Stimulated activated CD8-positive, alpha-beta memory T cell treated with anti-CD3 and anti-CD28 coated beads, Interleukin-12 subunit alpha, Interleukin-12 subunit beta, amount 100 ng/mL, for 4 hours (primary cell): ENCODE measurements at places on chromosomes 11 and 22.
A peak's percentile ranks its signal among the peaks of the same experiment; 100 is the strongest.

- no peak for DNase-seq
Measured at GRCh38 chr11:93857413-93858120, 7.1 kb upstream of the VSTM5 start.

DNA sequence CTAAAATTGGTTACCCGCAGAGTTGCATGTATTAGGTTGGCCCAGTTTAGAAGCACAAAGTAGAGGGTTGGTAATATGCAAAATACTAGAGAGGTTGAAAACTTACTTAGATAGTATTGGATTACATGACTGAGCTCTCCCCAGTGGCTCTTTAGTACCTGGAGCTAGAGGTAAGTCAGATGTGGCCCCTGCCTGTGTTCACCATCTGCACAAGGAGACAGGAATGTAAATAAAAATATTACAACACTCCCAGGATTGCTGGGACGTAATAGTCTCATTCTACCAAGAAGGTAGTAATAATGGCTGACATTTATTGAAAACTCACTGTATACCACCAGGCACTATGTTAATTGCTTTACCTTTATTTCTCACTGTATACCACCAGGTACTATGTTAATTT lies 129.6 kb downstream of the SLC17A6 start:
- DNase-seq: no peak

DNA sequence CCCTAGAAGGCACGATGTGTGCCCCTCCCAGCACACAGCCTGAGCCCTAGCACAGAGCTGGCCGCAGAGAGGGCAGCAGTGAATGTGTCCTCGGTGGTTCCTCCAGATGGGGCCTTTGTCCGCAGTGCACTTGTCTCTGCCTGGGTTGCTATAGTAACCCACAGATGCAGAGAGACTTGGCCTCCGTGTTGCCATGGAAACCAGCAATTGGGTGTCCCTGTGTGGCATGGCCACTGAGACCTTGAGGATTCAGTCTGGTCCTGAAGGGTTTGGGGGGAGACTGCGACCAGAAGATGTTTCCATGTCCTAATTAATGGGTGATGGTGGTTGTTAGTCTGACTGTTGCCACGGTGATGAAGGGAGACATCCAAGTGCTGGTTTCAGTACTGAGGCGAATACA lies 42.6 kb upstream of the TUB start:
- DNase-seq: no peak

GRCh38 chr11:120261931-120262330 lies 22.0 kb downstream of the POU2F3 start:
- no peak for DNase-seq

- no peak for DNase-seq
Measured at GRCh38 chr11:57791321-57792059, 29.9 kb downstream of the CTNND1 start.

GRCh38 chr22:50318356-50318697 lies 8.5 kb downstream of the DENND6B start:
- DNase-seq: no peak

DNA sequence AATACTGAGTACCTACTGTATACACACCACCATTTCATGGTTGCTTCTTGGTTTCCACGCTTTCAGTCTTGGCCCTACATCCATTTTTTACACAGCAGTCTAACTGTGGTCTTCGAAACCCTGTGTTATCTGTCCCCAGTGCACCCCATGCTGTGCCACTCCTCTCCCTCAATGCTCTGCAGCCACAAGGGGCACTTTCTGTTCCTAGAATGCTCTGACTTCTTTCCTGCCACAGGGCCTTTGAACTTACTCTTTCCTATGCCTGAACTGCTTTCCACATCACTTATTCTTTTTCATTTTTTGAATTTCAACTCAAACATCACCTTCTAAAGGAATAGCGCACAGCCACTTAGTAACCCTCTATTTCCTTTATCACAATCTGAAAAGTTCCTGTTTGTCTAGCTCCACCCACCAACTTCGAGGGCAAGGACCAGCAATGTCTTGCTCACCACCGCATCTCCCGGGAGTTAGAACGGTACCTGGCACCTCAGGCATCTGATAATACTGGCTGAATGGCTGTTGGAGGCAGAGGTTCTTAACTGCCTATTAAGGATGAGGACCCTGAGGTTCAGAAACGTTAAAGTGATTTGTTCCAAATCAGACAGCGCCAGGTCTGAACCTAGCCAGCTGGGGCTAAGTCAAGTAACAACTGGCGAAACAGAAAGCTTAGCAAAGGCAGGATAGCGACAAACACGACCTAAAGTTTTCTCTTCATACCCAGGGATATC lies 568 bp downstream of the ALG8 start:
- no peak for DNase-seq

- no peak for DNase-seq
Measured at GRCh38 chr11:120912504-120912903, 111.4 kb upstream of the TBCEL start.

DNA sequence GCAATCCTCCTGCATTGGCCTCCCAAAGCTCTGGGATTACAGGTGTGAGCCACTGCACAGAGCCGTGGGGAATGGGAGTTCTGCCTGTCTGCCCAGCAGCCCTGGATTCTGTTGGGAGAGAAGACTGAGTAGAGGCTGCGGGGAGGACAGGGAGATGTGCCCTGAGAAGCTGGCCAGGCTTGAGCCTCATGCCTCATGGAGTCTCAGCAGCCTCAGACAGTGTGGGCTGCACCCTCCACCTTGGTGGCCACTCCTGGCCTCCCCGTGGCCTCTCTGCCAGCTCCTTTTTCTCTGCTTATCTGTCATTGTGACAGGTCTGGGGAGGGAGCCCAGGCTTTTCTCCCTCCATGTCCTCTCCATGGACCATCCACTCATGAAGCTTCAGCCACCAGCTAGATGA lies 43.2 kb downstream of the DKK3 start:
- DNase-seq: no peak

GRCh38 chr11:6388748-6389147 lies 1.5 kb upstream of the SMPD1 start:
- no peak for DNase-seq

DNA sequence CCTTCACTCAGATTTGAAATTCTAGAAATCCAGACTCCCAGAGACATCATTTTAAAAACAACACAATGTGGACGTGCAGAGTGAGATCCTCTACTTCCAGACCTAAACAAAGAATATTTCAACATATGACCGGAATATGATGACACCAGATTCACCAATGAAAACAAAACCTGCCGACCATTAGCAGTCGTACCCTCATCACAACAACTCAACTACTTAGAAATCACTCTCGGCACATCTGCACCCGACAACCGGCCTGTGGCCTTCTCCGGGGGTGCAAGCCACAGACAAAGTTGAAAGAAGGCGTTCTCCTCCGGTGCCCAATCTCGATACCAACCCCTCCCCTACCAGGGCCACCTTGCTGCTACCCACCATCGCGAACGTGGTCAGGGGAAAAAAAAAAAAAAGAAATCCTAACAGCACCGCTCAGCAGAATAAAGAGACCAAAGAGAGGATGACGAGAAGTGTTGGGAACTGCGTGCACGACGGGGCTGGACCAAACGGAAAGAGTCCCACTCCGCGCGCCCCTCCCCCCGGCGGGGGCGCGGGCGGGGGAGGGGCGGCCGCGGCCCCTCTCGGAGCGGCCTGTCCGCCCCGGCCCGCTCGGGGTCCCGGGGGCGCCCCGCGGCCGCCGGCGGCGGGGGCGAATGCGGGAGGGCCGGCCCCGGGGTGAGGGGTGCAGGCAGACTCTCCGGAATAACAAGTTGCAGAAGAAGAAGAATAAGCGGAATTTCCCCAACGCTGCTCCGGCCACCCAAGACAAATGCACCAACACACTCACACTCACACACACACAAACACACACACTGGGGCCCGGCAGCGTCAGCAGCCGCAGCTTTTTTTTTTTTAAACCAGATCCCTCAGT lies 1.7 kb downstream of the PHF21A start:
- DNase-seq: peak; percentile 30

DNA sequence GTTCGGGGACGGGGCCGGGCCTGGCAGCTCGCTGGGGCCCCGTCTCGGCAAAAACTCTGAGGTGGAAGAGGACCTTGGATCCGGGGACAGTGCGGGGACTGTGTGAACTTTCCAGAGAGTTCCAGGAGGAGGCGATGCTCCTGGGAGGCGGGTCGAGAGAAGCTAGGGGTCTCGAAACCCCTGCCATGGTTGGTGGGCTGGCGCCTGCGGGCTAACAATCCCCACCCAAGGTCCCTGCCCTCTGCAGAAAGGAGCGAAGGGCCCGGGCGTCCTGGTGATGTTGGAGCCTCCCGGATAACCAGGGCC lies 4.7 kb upstream of the GRK2 start:
- DNase-seq: no peak

DNA sequence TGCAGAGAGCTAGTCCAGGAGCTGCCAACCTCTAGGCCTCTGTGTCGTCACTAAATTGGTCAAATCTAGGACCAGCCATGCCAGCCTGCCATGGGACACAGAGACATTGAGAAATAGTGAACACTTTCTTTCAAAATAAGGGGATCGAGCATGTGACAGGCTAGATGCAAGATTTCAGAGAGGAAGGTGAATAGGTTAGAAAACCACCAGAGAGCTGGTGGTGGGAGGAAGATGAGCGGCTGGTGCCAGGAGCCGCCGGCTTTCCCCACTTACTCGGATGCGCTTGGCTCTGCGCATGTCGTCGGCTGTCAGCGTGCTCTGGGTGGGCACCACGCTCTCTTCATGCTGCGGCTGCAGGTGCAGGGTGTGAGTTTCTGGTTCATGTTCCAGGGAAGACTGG lies 35.4 kb upstream of the NFRKB start:
- DNase-seq: no peak

- no peak for DNase-seq
Measured at GRCh38 chr11:128909438-128910125, 18.4 kb downstream of the KCNJ5 start.

- no peak for DNase-seq
Measured at GRCh38 chr11:20055312-20055711, 105.0 kb downstream of the DBX1 start.

DNA sequence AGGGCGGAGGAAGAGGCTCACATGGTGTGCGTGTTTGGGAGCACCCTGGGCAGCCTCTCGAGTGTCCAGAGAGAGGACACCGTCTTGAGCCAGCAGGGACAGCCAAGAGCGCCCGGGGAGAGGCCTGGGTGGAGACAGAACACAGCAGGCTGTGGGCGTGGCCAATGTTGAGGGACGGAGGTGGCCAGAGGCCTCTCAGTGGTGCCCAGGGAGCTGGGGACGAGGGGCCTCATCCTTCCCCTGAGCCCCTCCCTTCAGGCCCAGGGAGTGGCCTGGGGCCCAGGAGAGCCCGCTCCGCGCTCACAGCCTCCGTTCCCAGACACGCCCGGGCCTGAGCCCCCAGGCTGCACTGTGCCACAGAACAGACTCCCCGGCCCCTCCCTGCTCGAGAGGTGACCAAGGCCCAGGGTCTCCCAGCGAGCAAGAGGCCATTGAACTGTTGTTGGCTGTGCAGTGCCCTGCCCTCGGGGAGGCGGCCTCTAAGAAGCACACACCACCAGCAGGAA lies 48.4 kb downstream of the CDKN1C start:
- DNase-seq: no peak

DNA sequence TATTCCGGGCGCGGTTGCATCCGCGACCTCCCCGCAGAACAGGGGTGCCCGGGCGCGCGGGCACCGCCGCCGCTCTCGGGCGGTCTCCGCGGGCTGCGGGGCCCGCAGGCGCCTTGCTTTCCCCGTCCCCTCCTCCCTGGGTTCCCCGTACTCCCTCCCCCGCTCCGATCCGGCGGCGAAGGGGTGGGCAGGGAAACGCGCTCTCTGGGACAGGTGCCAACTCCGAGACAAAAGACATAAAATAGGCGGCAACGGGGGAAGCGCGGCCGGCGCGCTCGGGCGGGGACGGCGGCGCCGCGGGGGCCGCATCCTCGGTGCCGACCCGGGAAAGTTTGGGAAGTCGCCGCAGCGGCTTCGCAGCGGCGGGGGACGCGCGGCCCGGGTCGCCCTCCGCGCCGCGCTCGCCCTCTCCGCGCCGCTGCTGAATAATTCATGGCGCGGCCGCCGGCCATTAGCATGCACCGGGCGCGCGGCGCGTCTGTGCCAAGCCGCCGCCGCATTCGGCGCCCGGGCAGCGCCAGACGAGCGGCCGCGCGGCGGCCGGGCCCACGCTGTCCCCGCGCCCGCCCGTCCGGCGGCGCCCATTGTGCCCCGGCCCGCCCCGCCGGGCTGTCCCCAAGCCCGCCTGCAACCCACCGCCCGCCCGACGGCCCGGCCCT lies 78.7 kb upstream of the PPARA start:
- DNase-seq: peak; percentile 39

DNA sequence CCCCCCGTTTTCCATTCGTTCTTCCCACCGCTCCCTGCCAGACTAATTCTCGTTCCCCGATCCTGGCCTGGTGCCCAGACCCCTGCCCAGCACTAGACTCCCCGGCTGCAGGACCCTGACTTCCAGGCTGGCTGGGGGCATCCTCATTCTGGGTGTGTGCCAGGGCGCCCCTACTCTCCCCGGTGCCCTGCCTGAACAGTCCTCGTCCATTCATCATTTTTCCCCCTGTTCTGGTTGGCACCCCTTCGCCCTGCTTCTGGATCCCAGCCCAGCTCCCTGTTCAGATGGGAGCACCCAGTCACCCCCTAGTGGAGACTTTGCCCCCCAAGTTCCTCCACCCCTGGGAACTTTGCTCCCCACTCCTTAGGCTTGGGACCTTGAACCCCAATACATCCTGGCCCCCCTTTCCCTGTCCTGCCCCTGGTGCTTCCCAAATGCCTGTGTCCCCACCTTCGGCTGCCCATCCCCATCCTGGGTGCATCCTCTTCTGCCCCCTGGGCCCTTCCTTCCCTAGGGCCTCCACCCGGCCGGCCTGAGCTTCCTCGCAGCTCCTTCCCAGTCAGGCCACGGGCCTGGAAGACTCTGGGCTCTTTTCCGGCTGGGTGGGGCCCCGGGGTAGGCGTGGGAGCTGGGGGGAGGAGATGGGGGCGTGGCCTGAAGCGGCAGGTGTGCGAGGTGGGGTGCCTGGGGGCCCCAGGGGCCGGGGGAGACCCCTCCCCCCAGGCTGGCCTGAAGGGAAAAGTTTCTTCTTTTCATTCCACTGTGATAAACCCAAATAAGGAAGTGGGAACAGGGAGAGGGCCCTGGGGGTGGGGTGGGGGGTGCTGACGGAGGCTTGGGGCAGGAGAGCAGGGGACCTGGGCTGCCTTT lies 908 bp downstream of the PLCB3 start:
- no peak for DNase-seq

DNA sequence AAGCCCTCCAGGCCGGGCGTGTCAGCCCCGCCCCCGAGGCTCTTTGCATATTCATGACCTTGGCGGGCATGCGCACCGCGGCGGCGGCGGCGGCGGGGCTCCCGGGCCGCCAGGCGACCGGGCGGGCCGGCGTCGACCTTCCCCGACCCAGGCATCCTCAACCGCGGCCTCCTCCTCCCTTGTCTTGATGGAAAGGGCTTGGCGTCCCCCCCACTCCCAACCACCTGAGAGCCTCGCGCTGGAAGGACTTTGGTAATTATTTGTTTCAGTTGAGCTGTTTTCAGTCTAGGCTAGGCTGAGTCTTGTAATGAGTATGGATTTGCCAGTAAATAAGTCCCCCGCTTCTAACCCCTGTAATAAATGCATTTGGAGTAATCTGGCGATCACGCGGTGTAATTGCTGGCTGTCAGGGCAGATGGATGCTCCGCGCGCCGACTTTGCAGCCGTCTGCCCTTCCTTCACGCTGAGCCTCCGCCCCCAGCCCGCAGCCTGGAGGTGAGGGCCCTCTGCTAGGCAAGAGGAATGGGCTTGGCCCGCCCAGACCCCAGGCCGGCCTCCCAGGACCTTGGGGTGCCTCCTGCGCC lies 25.2 kb downstream of the FLRT1 start:
- DNase-seq: peak; percentile 32
